ENCODE measurements at places on chromosomes 7 and 10. TPM values are rescaled to one million over a fixed set of nuclear protein-coding genes. Genes with fewer than 3 reads are reported as not detected.

Gene PTF1A
- total RNA-seq: not detected

GRCh38 chr7:143394068-143394467 lies 12.9 kb downstream of the ZYX start:
- DNase-seq: no peak

Gene ZNF503
- total RNA-seq: 4.1 TPM

Gene KIAA1549
- total RNA-seq: 4.4 TPM
